ENCODE measurements at places on chromosomes 4 and X.

DNA sequence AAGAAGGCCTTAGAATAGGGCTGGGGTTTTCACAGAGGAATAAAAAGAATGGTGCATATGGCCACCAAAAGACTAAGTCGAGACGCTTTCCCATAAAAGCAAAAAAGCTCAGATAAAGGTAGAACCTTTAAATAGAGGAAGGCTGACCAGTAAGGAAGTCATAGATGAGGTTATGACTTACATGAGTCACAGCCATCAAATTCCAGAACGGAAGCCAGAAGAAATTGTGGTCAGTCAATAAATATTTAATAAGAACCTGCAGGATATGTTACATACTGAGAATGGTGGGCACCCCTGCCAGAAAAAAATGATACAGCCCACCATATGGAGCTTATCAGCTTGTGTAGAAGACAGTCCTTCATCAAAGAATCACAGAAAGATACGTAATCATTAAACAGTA is 120.1 kb downstream of the MANBA start:
- no peak for DNase-seq

DNA sequence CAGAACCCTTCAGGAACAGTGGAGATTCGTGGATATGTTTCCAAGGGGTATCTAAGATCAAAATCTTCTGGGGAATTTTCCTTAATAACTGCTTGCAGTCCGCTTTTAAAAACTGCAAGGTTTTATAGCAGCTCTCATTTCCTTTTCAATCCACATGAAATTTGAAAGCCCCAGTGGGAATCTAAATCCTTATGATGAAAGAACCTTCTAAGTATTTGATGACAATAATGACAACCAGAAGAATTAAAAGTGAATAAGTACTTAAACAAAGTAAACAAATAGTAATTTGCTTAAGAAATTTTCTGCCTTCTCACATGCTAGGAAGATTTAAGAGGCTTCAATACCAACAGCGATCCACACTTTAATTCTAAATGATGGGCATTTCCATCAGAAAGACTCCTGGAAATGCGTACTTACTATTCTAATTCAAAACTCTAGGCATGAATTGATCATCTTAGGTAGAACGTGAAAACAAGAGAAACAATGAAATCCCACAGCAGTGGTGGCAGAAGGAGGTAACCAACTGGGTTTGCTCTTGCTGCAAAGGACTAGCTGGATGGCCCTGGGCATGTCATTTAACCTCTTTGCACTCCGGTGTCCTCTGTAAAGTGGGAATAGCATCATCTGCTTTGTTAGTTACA is 37.6 kb upstream of the S100G start:
- DNase-seq = no peak

DNA sequence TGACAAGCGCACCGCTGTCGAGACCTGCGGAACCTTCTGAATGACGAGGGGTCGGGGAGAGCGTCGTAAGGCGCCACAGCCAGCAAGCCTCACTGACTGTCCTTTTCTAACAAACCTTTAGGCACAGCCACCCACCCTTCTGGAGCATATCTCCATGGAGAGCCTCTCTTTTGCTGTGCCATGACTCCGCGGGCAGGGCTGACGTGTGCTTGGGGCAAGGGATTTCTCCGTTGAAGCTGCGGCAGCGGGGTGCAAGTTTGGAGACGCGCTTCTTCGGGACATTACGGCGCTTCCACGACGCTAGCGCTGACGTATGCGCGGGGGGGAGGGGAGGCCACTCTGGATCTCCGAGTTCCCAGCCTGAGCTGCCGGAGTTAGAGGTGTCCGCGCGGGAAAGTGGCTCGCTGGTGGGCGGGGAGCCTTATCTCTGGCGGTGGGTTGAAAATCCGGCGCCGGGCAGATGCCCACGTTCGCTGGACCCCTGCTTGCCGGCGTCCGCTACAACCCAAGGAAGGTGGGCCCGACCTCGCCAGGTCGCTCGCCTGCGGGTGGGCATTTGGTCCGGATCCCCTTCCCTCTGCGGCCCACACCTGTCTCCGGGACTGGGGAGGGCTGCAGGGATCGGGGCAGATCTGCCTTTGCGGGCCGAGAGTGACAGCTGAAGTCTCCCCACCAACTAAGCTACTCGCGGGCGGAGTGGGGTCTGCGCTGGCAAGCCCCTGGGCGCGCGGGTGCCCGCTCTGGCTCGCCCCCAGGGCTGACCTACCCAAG is 543 bp upstream of the SLC10A7 start:
- DNase-seq = peak; percentile 66

DNA sequence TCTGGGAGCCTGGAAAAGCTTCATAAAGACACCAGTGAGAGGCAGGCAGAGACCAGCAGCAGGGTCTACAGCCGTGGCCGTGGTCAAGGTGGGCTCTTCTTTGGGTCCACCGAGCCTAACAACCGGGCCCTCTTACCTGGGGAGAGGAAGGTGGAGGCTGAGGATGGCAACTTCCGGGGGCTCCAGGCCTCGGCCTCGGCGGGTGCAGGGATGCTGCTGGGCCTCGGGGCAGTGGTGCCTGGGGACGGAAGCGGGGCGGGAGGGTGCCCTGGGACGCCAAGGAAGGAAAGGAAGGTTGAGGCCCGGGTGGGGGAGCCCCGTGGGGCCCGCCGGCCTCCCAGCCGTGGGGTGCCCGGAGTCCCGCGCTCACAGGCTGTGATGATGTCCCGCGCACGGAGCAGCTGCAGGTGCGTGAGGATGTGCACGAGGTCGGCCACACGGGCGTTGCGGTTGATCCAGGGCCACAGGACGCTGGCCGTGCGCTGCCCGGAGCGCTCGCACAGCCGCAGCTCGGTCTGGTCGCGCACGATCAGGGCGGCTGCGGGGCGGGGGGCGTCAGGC is 561 bp downstream of the IRAK1 start:
- no peak for DNase-seq

GRCh38 chr4:78292341-78292740 is 235.2 kb downstream of the FRAS1 start:
- no peak for DNase-seq

DNA sequence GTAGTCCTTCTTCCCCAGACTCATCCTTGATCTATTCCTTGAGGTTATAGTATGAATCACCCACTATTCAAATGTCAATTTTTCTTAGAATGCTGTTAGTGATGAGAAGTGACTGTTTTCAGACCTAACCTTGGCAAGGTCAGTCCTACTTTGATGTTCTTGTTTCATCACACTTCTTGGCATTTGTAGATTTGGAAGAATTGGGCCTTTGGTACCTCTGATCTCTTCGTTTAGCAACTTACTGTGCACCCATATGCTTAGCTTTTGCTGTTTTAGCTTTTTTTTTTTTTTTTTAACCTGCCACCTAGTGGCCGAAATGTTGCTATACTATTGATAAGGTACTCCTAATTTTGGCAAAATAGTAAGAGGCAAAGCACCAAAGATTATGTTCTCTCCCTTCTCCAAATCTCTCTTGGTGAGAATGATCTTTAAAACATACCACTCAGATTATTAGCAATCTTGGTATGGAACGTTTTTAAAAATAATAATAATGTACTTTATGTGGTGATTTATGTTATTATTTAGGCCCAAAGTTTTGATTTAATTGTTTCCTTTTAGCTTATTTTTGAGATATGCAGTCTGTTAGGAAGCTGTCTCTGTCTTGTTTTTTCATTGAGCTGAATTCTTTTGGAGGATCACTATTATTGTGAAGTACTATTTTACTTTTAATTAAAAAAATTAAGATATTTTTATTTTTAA is 16.6 kb downstream of the DCK start:
- DNase-seq = peak; percentile 34

- no peak for DNase-seq
Measured at GRCh38 chr4:86523333-86523732, 70.8 kb upstream of the PTPN13 start.

- DNase-seq = peak; percentile 22
Measured at GRCh38 chrX:17292111-17292527, 82.9 kb upstream of the NHS start.

Measured in forelimb muscle (tissue), 1 donor.